ENCODE measurements at places on chromosomes 6 and 20. TPM values are rescaled to one million over a fixed set of nuclear protein-coding genes. Genes with fewer than 3 reads are reported as not detected.

CALHM5 gene
- total RNA-seq: not detected

LTB gene
- total RNA-seq: 16.3 TPM

CST9 gene
- not detected for total RNA-seq

GABRR1 gene
- total RNA-seq: not detected

FNDC1 gene
- not detected for total RNA-seq

ARMH2 gene
- total RNA-seq: not detected

TBC1D32 gene
- 6.6 TPM for total RNA-seq

All from activated T-helper 2 cell treated with anti-CD3 and anti-CD28 coated beads, Interferon-gamma antibody, Interleukin-2, Interleukin-4, amounts not matched to agents 10 μg/mL and 5 μg/mL and 100 μg/mL, durations not matched to agents 14 hours and 24 hours and 36 hours (primary cell).